ENCODE measurements at places on chromosomes 4 and X.

GRCh38 chr4:6754481-6755087, 27.9 kb upstream of the KIAA0232 start:
- no peak overlapping the region for H3K4me3 ChIP-seq
- H3K27me3 ChIP-seq = no peaks in the 10 kb centered on the region
- H3K36me3 ChIP-seq = no peaks in the 10 kb centered on the region
- no peak overlapping the region for H3K27ac ChIP-seq

GRCh38 chr4:25308306-25308705, 4.3 kb upstream of the ZCCHC4 start:
- DNase-seq = no peak
- no peak overlapping the region for H3K4me3 ChIP-seq

- H3K4me1 ChIP-seq = no peaks in the 10 kb centered on the region
- DNase-seq = no peak
- no peaks in the 10 kb centered on the region for H3K36me3 ChIP-seq
- no peak overlapping the region for H3K4me3 ChIP-seq
- H3K27me3 ChIP-seq = no peaks in the 10 kb centered on the region
Measured at GRCh38 chr4:177737387-177737940, 295.2 kb upstream of the AGA start.

- peaks cover 48% of the 10 kb centered on the region for H3K27me3 ChIP-seq
- H3K27ac ChIP-seq = no peak overlapping the region
- no peaks in the 10 kb centered on the region for H3K4me1 ChIP-seq
- no peak for DNase-seq
Measured at GRCh38 chr4:1044469-1045192, 33.2 kb downstream of the FGFRL1 start.

- H3K4me3 ChIP-seq = no peak overlapping the region
- H3K27me3 ChIP-seq = no peaks in the 10 kb centered on the region
- H3K27ac ChIP-seq = no peak overlapping the region
- H3K36me3 ChIP-seq = peaks cover 3% of the 10 kb centered on the region
Measured at GRCh38 chr4:126969360-126970235, 663.2 kb upstream of the INTU start.

DNA sequence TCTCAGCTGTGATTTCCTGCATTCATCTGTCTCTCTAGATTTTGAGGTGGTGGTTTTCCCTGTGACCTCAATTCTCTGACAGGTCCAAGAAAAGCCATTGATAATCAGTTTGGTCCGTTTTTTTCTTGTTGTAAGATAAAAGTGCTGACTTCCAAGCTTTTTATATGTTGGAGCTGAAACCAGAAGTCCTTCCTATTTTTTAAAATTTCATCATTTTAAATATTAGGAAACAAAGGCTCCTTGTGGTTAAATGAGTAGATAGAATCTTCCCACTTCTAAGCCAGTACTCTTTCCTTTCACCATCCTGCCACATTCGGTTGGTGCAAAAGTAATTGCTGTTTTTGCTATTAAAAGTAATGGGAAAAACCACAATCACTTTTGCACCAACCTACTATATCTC, 18.3 kb downstream of the RNF175 start:
- H3K36me3 ChIP-seq = no peaks in the 10 kb centered on the region
- no peak overlapping the region for H3K27ac ChIP-seq
- H3K4me3 ChIP-seq = no peak overlapping the region
- no peak for DNase-seq
- H3K4me1 ChIP-seq = no peaks in the 10 kb centered on the region

DNA sequence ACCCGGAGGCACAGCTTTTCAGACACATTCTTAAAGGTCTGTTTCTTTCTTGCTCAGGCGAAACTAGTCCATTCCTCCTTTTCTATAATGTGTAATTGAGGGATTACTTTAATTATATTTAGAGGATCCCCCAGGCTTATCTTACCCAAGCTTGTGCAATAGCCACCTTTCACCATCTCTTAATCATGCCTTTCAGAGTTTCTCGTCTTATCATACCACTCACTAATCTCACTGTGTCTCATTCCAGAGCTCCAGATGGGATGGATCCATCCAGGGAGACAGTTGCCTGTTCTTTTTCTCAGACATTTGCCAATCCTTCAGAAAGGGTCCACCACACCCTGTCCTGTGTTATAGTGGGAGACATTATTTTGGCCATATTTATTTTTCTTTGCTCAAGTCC, 12.5 kb downstream of the SPARCL1 start:
- H3K27ac ChIP-seq = no peak overlapping the region
- no peaks in the 10 kb centered on the region for H3K36me3 ChIP-seq
- no peak overlapping the region for H3K4me3 ChIP-seq
- H3K27me3 ChIP-seq = no peaks in the 10 kb centered on the region

GRCh38 chrX:11629593-11630211, 36.0 kb downstream of the ARHGAP6 start:
- H3K4me3 ChIP-seq = no peak overlapping the region
- no peak for DNase-seq
- no peaks in the 10 kb centered on the region for H3K36me3 ChIP-seq
- peaks cover 27% of the 10 kb centered on the region for H3K27me3 ChIP-seq
- H3K27ac ChIP-seq = no peak overlapping the region

- H3K27ac ChIP-seq = no peak overlapping the region
- H3K4me3 ChIP-seq = no peak overlapping the region
- no peaks in the 10 kb centered on the region for H3K27me3 ChIP-seq
- no peak for DNase-seq
- H3K4me1 ChIP-seq = no peaks in the 10 kb centered on the region
- H3K36me3 ChIP-seq = no peaks in the 10 kb centered on the region
Measured at GRCh38 chrX:107542500-107542899, 85.8 kb upstream of the PRPS1 start.

- no peak overlapping the region for H3K4me3 ChIP-seq
- peaks cover 13% of the 10 kb centered on the region for H3K36me3 ChIP-seq
- H3K27me3 ChIP-seq = peaks cover 14% of the 10 kb centered on the region
- peaks cover 6% of the 10 kb centered on the region for H3K4me1 ChIP-seq
Measured at GRCh38 chrX:52265713-52266112, 81.0 kb downstream of the MAGED4 start.

DNA sequence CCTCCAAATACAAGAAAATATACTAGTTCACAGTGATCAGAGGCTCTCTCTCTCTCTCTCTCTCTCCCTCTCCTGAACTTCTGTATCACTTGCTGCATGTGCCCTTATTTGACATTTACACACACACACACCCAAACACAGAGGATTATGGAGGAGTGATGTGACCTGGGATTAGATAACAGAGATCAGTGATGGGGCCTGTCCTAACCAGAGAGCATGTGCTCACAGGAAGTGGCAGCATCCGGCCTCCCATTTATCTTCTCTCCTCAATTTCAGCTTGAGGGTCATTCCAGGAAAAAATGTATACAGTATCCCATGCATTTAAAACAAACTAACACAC, 143.0 kb downstream of the TSPAN5 start:
- peak overlapping the region; percentile 10 for H3K27ac ChIP-seq
- H3K36me3 ChIP-seq = peaks cover 2% of the 10 kb centered on the region
- H3K27me3 ChIP-seq = no peaks in the 10 kb centered on the region
- DNase-seq = no peak
- H3K4me1 ChIP-seq = peaks cover 44% of the 10 kb centered on the region
- no peak overlapping the region for H3K4me3 ChIP-seq

GRCh38 chrX:64842492-64842891, 133.8 kb downstream of the ZC4H2 start:
- H3K4me1 ChIP-seq = peaks cover 34% of the 10 kb centered on the region
- DNase-seq = no peak
- no peak overlapping the region for H3K27ac ChIP-seq
- H3K27me3 ChIP-seq = no peaks in the 10 kb centered on the region
- H3K4me3 ChIP-seq = peak overlapping the region; percentile 44
- H3K36me3 ChIP-seq = peaks cover 2% of the 10 kb centered on the region

DNA sequence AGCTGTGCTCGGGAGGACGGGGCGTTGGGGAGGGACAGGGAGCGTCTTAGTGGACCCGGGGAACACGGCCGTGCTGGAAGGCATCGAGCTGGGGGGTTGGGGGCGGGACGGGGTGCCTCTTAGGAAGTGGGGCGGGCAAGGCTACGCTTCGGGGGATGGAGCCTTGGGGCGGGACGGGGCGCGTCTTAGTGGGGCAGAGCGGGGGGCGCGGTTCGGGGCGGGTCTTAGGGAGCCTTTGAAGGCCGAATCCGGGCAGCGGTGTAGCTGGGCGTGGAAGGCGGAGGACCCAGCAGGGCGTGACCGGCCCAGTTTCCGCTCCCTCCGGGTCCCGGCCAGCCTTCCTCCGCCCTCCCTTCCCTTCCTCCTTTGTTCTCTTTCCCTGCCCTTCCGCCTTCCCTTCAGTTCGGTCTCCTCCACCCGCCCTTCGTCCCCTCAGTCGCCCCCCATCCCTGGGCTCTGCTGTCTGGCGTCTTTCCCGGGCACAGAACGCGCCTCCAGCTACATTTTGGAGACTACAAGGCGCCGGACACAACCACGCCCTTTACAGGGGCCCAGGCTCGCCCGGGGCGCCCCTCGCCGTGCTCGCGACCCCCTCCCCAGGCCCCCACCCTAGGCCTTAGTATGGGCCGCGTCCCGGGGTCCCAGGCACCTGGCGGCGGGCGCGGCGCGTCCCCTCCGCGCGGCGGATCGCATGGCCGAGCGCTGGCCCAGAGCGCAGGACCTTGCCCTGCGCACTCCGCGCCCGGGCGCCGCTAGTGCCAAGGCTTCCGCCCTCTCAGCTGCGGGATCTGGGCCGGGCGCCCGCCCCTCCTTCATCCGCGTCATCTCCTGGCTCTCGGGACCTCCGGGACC, at the start of gene ARSD:
Gene ARSD, minus strand, starts transcription at position 757 of the 852 bp plus-strand sequence. Its CDS starts 64 bp downstream, at position 693.
- H3K4me3 ChIP-seq = peak within 1 kb of the TSS; percentile 81
- H3K27ac ChIP-seq = peak within 1 kb of the TSS; percentile 67
- no peaks in the 10 kb centered on the region for H3K27me3 ChIP-seq

- no peak overlapping the region for H3K4me3 ChIP-seq
- H3K27ac ChIP-seq = no peak overlapping the region
- no peaks in the 10 kb centered on the region for H3K27me3 ChIP-seq
- no peaks in the 10 kb centered on the region for H3K4me1 ChIP-seq
- H3K36me3 ChIP-seq = no peaks in the 10 kb centered on the region
Measured at GRCh38 chr4:21535898-21536297, 412.7 kb downstream of the KCNIP4 start.

GRCh38 chr4:48341776-48342605, 662 bp downstream of the SLAIN2 start:
- peak; percentile 29 for DNase-seq
- no peaks in the 10 kb centered on the region for H3K27me3 ChIP-seq
- H3K4me3 ChIP-seq = peak overlapping the region; percentile 90
- peak overlapping the region; percentile 93 for H3K27ac ChIP-seq
- peaks cover 9% of the 10 kb centered on the region for H3K36me3 ChIP-seq

- no peak for DNase-seq
- no peaks in the 10 kb centered on the region for H3K27me3 ChIP-seq
- H3K36me3 ChIP-seq = no peaks in the 10 kb centered on the region
Measured at GRCh38 chr4:123994917-123995316, 598.3 kb downstream of the SPRY1 start.

DNA sequence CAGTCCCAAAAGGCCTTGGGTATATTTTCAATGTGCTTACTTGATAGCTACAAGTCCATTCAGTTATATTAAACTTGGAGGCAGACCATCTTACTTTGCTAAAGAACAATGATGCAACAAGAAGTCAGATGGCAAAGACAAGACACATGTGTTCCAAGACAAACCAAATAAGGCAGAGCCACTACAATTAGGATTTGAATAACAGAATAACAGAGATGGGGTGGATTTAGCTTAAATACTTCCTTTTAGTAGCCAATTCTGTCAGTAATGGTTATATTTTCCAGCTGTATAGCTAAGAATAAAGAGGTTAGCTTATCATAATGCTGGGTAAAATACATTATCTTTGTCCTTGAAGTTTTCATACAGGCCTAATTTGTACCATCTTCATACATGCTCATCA, 37.7 kb upstream of the FRAS1 start:
- DNase-seq = no peak
- H3K27me3 ChIP-seq = peaks cover 30% of the 10 kb centered on the region
- no peaks in the 10 kb centered on the region for H3K4me1 ChIP-seq
- H3K27ac ChIP-seq = no peak overlapping the region
- H3K36me3 ChIP-seq = no peaks in the 10 kb centered on the region
- H3K4me3 ChIP-seq = no peak overlapping the region
